ENCODE measurements at places on chromosomes 6 and 20. TPM values are rescaled to one million over a fixed set of nuclear protein-coding genes. Genes with fewer than 3 reads are reported as not detected.

DNA sequence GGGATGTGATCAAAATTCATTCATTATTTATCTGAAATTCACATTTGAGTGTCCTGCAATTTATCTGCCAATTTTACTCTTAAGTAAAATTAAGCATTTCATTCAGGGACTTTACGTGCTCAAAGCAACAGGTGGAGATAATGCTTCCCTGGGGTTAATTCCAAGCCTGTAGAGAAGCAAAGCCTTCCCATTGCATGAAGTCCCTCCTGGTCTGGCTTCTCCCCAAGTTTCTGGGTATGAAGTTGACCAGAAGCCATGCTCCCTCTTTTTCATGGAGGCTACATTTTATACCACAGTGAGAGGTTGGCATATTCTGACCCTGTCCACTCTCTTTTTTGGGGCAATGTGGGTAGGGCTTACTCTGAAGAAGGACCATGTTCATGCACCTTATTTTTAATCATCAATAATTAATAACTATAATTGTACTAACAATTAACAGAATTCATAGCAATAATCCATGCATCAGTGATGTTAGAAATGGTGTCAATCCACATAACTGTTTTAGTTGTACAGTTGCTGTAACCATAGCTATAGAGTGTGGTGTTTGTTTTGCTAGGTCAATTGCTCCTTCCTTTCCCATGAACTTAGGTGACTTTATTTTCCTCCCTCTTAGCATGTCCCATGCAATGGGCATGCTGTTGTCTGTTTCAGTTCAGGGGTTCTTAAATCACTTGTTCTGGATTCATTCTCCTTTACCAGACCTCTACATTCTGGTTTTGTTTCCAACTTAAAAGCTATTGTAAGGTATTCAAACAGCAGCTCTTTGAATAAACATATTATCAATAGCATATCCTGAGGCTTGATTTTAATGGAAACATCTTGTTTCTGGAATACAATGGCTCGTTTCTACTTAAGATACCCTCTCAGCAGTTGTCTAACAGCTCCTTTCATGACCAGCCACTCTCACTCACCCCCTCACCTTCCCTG lies 1.5 kb downstream of the LAMA4 start:
- no peak for DNase-seq

DNA sequence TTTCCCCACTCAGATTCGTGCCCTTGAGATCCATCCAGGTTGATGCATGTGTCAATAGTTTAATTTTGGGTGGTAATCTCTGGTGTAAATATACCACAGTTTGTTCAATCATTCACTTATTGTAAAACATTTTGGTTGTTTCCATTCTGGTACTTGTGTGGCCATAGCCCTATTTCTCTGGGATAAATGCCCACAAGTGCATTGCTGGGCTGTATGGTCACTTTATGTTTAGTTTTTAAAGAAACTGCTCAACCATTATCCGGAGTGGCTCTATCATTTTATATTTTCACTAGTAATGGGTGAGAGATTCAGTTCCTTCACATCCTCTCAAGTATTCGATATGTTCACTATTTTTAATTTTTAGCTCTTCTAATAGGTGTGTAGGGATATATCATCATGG lies 60.7 kb upstream of the RNF24 start:
- DNase-seq: no peak

DNA sequence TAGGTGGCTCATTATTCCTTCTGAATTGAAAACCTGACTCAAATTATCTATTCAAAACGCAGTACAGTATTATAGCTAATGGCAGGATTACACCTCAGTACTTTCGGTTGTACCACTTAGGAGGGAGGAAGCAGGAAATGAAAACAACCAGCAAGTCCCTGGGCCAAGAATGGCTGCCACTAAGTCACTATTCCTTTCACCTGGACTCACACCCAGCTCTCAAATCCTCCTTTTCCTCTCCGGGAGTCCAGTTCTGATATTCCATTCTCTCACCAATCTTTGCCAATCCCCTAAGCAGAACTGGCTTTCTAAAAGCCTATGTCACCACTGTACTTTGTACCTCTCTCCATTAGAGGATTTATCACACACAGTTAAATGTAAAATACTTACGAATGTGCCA lies 20.6 kb downstream of the TMEM242 start:
- no peak for DNase-seq

DNA sequence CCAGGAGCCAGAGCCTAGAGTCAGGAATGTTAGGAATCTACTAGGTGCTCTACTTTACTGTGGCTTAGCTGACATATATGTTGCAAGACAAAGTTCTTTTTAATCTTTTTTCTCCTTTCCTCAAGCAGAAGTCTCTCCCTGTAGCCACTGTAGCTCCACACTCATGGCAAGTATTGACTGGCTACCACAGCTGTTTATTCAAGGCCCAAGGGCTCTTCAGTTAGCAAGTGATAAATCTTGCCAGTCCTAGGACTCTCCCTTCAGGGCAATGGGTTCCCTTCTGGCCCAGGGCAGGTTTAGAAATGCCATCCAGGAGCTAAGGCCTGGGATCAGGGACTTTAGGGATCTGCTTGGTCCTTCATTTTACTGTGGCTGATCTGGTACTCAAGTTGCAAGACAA lies 82.0 kb upstream of the TNFRSF21 start:
- no peak for DNase-seq

DNA sequence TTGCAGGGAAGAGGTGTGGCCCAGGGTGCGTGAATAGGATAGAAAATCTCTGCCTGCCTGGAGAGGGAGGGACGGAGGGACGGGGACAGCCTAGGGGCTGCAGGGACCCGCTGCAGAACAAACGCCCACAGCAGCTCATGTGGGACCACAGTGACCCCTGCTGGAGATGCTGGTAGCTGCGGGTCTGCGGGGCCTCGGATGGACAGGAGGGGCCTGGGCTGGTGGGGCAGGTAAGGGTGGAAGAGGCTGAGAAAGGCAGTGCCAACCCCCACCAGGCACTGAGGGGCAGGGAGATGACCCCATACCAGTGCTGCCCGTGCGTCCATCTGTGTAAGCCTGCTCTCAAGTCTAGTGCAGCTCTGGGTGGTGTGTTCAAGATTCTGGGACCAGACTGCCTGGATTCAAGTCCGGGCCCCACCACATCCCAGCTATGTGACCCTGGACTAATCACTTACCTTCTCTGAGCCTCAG lies 39.4 kb downstream of the KIAA1755 start:
- DNase-seq: peak; percentile 92

- DNase-seq: no peak
These were observed 228.8 kb upstream of the FAM83B start for GRCh38 chr6:54617730-54618129.

GRCh38 chr6:27260369-27260768 lies 12.9 kb downstream of the PRSS16 start:
- no peak for DNase-seq

- DNase-seq: peak; percentile 71
These were observed 69.1 kb downstream of the SLC35F1 start for GRCh38 chr6:117976030-117976651.

DNA sequence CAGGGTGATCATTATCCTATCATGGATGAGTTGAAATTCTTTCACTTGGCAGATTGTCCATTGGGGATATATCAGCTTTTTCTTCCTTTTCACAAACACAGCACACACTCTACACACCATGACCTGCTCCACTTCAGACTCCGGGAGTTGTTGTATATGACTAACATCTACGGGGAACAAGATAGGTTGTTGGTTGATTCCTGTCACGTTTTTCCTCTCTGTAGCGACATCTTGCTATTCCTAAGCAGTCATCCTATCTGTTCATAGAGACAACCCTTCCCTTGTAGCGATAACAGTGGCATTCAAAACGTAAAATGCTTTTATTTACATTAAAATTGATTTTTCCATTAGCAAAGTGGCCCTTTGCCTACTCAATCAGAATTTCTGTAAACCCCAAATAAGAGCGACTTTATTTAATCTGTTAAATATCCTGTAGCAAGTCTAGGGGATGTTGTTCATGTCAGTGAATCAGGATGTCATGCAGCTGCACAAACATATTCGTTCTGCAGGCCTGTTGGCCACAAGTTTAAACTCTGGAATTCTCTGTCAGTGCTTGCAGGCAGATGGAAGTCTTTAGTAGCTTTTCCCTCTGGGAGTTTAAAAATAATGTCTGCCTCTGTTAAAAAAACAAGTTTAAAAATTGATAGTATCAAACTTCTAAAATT lies 23.1 kb downstream of the PHACTR2 start:
- no peak for DNase-seq

GRCh38 chr20:59001449-59002171 lies 5.4 kb downstream of the CTSZ start:
- DNase-seq: no peak

- DNase-seq: no peak
These were observed 120.0 kb upstream of the AKIRIN2 start for GRCh38 chr6:87822011-87822410.

- no peak for DNase-seq
These were observed 7.1 kb downstream of the IRF4 start for GRCh38 chr6:398558-399078.

GRCh38 chr20:57991211-57991881 lies 237.1 kb downstream of the ANKRD60 start:
- no peak for DNase-seq

DNA sequence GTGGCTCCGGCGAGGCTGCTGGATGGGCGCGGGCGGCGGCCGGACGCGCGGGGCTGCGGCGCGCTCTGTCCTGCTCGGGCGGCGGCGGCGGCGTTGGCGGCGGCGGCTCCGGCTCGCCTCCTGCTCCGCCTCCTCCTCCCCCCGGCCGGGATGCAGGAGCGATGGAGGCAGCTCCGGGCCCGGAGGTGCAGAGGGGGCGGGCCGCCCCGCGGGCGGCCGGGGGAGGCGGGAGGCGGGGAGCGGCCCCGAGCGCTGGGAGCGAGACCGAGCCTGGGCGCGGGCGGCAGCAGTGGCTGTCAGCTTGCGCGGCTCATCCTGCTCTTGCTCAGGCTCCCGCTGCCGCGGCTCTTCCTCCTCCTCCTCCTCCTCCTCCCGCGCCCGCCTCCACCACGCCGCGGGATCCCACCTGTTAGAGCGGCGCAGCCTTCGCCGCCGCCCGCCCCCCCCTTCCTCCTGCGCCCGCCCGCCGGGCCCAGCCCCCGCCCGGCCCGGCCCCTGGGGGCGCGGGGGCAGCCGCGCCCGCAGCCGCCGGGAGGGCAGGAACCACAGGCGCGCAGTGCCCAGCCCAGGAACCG lies at the start of gene NOL4L:
NOL4L (minus strand) TSS at position 323 of the 575 bp plus-strand sequence. CDS start 443 bp downstream, outside the sequence.
- DNase-seq: peak; percentile 79

DNA sequence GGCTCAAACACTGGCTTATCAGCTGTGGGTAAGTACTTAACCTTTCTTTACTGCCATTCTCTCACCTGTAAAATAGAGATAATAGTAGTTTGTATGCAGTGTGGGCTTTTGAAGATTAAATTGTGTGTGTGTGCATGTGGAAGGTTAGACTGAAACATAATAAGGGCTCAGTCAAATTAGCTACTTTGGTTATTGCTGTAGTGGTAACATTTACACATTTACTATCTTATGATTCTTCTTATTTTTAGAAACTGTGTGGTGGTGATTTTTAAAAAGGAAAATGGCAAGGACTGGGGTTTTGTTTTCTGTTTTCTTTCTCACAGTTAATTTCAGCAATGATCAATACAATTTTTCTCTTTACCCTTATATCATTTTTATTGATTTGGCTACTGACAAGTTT lies 206.9 kb downstream of the NKAIN2 start:
- no peak for DNase-seq

- DNase-seq: no peak
These were observed 64.4 kb upstream of the BMP2 start for GRCh38 chr20:6703047-6703446.

DNA sequence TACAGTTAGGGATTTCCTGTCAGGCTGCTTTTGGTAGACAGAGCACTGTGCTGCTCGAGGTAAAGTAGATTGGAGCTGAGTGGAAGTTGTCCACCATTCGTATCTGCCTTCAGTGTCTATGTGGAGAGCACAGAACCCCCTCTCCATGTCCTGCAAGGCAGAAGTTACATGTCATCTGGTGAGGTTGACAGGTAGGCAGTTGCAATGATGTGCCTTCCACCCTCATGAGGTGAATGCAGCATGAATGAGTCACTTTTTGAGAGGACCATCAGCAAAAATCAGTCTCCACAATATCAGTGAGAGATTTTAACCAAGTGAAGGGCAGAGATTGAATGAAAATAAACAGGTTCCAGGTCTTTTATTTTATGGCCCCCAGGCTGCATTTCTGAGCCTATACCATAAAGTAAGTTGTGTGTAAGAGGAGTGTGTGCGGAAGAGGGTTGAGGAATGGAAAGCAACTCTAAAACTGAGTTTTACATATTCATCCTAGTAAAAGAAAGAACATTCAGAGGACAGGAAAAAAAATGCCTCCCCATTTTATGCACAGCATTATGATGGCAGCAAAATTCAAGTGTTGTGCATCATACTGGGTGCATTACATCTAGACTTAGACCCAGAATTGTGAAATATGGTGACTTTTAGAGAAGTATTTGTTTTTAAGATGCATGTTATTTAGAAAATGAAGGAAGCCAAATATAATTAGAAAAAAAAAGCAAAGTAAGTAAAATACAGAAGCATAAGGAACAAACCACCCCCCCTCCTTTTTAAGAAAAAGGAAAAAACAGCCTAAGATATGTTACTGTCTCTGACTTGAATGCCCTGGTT lies 15.8 kb downstream of the TRAPPC3L start:
- no peak for DNase-seq

PPIL6 gene
- not detected for total RNA-seq

ARMC12 gene
- 0.64 TPM for total RNA-seq

MLIP gene
- total RNA-seq: not detected

NOX3 gene
- not detected for total RNA-seq

TMEM242 gene
- total RNA-seq: 10.1 TPM

ZBP1 gene
- total RNA-seq: 0.62 TPM

NMBR gene
- not detected for total RNA-seq

ADGB gene
- not detected for total RNA-seq

PLA2G7 gene
- not detected for total RNA-seq

COL9A3 gene
- 0.47 TPM for total RNA-seq

SIRPA gene
- not detected for total RNA-seq

SNX3 gene
- 75.1 TPM for total RNA-seq

CST4 gene
- not detected for total RNA-seq

COL11A2 gene
- 0.56 TPM for total RNA-seq
